T-helper 9 cell (primary cell): ENCODE measurements at places on chromosomes 5 and 9.

DNA sequence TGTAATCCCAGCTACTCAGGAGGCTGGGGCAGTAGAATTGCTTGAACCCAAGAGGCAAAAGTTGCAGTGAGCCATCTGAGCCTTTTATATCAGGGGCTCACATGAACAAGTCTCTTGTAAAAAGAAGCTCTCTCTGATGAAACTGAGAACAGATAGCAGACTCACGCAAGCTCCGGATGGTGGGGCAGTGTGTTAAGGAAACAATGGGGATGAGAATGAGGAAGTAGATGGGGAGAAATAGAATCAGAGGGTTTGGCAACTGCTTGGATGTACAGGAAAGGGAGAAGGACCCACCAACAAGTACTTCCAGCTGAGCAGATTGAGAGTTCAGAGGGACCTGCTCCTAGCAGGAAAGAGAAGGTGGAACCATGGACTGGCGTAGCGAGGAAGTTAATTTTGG is 18.6 kb downstream of the TMEM252 start:
- DNase-seq, result no peak

- DNase-seq, result no peak
These were observed 1.6 kb downstream of the HBEGF start for GRCh38 chr5:140344683-140345423.

GRCh38 chr5:61162832-61163567 is 732 bp upstream of the SMIM15 start:
- peak; percentile 0 for DNase-seq

- DNase-seq, result no peak
These were observed 33.5 kb upstream of the PRR16 start for GRCh38 chr5:120430572-120430971.

GRCh38 chr9:1875921-1876448 is 139.2 kb upstream of the SMARCA2 start:
- DNase-seq, result no peak

GRCh38 chr9:15139469-15139868 is 167.5 kb downstream of the TTC39B start:
- no peak for DNase-seq

DNA sequence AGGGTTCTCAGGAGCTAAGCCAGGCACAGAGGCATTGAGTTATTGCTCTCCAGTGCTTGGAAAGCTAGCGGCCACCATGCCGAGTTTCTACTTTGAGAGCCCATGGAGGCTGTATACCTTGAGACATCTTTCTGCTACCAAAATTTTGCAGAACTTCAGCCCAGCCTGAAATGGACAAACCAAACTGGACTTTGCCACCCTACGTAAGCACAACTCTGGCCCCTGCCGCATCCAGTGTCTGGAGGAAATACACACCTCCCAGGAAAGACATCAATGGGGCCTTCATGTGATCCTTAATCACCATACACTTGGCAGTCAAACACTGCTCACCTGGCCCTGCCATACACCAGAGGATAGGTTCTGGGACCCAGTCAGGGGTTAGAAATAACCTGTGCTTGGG is 27.8 kb downstream of the GARNL3 start:
- no peak for DNase-seq

- no peak for DNase-seq
These were observed 17.7 kb upstream of the ANKRD33B start for GRCh38 chr5:10546186-10546585.

DNA sequence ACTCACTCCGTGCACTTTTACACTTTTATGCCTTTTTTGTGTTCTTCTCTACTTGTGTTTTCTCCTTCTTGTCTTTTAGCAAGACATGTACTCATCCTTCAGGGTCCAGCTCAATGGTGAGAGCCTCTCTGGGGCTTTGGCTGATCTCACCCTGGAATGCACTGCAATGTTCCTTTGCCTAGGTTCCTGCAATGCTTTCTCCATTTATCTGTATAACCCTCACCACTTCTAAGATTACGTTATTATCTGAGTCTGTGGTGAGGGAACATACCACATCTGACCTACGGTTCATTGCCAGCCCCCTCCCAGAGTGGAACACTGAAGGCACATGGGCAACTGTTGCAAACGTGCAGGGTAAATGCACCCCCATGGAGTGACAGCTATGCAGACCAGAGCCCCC is 47.3 kb downstream of the KCNIP1 start:
- no peak for DNase-seq

DNA sequence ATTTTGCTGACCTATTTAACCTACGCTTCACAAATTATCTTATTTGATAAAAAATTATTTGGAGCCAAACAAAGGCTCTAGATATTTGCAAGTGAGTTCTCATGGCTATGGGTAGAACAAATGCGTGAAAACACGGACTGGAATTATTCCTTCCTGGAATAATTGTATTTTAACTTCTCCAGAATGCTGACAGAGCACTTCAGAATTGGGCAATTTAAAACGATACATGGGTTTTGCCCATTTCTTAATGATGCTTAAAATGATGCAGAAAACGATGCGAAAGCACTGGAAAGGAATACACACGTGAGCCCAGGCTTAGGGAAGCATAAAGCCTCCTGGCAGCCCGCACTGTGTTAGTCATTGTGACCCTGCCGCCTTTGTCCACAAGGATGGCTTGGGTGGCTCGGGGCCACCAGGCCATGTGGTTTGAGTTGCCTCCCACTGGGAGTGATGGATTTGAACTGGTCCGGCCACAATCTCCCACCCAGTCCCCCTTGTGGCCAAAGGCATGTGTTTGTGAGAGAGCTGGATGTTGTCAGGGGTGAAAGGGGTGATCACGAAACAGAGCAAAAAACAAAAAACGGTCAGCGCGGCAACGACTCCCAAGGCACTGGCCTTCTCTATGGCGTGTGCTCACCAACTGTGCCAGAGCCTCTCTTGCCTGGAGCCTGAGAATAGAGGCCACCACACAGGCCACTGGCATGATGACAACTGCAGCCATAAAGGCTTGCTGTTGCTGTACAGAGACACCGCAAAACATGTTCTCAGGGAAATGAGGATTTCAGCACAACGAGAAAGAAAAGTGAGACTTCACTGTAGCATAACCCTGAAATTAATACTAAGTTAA is 234.2 kb upstream of the ADAMTS16 start:
- no peak for DNase-seq

DNA sequence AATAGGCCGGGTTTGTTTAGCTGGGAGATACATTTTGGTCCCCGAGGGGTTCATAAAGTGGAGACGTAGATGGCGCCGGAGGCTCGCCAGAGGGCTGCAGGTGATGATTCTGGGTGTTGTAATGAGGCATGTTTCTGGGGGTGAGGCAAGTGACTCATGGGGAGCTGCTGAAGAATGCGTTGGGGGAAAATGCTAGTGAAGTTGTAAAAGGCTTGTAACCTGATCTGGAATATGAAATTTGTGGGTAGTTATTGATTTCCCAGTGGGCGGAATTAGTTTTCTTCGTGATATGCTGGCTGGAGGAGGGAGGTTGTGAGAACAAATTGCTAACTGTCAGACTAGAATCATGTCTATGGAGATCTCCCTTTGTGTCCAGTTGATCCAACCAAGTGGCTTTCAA is 158.3 kb downstream of the DOCK2 start:
- no peak for DNase-seq

GRCh38 chr5:160960592-160960991 is 108.6 kb upstream of the ATP10B start:
- no peak for DNase-seq

- DNase-seq, result no peak
These were observed 55.1 kb downstream of the ZNF354C start for GRCh38 chr5:179115307-179115706.

- no peak for DNase-seq
These were observed 12.2 kb downstream of the CD74 start for GRCh38 chr5:150400316-150401075.

- no peak for DNase-seq
These were observed 450.9 kb upstream of the ZNF608 start for GRCh38 chr5:125197321-125197720.

GRCh38 chr9:5002811-5003210 is 17.7 kb downstream of the JAK2 start:
- DNase-seq, result no peak

DNA sequence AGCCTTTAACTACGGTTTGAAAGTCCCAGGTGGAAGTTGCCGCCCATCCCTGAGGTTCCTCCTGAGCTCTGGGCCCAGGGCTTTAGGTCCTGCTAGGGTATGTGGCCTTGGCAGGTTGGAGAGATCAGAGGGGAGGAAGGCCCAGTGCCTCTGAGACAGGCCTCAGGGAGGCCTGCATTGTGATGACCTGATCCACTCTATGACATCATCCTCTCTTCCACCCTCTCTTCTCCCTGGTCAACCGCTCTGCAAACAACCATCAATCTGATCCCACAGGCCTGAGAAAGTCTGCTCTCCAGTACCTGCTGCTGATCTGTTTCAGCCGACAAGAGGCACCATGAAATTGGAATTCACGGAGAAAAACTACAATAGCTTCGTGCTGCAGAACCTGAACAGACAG is at the start of gene CCIN:
TSS of gene CCIN (plus strand) at position 223 of the 400 bp plus-strand sequence. CDS start at position 338, 115 bp downstream.
- DNase-seq, result no peak

- DNase-seq, result no peak
These were observed 288.9 kb upstream of the DMAC1 start for GRCh38 chr9:8088477-8088876.

- no peak for DNase-seq
These were observed 147.3 kb downstream of the TTLL11 start for GRCh38 chr9:121945849-121946248.

DNA sequence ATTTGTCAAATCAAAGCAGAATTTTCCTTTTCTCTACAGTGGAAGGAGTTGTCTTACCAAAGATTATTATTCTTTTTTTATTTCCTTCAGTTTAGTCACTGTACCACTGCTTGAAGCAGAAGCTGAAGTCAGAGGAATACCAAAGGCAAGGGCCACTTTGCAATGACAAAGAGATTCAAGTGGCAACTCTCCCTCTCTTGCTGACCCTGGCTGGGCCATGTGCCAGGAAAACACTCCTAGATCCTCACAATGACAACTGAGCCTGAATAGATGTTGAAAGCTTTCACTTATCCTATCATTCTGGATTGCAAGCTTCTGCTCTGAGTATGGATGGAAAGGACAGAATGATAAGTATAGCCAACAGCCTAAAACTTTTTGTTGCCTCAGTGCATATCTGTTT is 618.3 kb downstream of the NR2F1-AS1 start:
- DNase-seq, result no peak

- no peak for DNase-seq
These were observed 987.9 kb upstream of the WWC1 start for GRCh38 chr5:167303582-167303981.

DNA sequence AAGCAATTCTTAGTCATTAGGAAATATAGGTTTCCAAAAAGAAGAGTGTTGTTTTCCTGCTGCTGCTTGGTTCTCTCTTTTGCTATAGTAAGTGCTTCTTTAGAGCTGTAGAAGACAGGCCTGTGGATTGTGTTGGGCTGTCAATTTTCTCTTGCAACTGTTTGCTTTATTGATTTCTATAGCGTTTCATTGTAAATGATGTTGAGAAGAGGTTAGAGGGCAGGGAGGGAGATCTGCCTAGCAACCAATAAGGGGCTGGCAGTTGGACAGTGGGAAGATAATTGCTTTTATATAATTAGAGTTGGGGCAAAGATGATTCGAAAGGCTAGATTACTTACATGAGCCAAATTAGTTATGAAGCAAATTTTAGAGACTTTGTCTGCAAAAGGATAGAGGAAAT is 11.1 kb downstream of the UNC13B start:
- DNase-seq, result no peak

DNA sequence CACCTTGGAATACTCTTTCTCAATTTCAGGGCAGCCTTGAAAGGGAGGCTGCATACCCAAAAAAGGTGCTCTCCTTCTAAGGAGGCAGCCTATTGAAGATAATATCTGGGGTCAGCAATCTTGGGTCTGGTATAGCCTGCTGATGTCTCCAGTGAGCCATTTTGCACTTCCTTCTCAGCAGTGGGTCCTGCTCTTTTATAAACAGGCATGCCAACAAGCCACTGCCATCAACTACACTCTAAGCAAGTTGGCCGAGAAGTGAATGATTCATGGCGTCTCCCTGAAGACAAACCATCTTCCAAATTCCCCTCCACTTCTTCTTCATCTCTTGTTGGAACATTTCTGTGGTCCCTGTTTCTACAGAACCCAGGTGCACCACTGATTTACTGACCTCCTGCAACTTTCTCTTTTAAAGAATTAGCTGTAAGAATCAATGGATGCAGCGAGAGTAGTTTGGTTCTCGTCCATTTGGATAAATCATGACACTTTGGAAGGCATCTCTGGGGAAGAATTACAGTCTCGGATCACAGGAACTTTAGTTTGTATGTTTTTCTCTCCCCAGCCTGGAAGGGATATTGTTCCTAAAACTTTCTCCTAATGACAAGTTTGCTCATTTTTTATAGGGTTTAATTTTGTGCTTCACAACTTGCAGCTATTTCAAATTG is 108.3 kb downstream of the INSYN2B start:
- no peak for DNase-seq

- no peak for DNase-seq
These were observed 25.3 kb downstream of the RAPGEF6 start for GRCh38 chr5:131609774-131610173.

- no peak for DNase-seq
These were observed 194.5 kb downstream of the HSD17B3 start for GRCh38 chr9:96107436-96107835.

- no peak for DNase-seq
These were observed 22.4 kb upstream of the SLC6A3 start for GRCh38 chr5:1467341-1468246.

DNA sequence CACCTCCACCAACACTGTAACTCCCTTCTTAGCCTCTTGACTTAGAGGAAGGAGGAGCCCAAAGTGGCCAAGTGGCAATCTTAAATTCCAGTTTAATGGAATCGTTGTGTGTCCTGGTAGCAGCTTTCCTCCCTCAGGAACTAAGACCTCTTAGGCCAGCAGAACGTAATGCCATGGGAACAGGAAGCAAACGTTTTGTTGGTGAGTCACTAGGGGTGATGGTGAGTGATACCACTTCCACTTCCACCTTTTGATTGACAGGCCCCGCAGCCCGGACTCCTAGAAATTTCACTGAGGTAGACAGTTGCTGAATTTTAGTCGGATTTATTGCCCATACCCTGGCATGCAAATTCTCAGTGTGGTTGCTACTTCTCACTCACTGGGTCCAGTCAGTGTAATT is 94.2 kb upstream of the FBN2 start:
- no peak for DNase-seq

DNA sequence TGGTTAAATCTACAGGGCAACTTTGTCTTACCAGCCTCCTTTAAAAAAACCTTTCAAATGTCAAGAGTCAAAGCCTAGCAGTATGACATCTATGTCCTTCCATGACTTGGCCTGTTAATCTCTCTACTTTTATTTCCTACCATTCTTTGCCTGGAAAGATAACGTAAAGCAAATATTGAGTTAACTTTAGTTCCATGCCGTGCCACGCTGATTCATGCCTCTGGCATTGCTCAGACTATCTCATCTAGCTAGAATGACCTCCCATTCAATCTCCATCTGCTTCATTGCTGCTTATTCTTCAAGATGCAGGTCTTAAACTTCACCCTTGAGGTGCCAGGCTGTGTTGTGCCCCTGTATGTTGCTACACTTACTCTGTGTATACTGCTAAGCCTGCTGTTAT is 729.8 kb downstream of the EFNA5 start:
- no peak for DNase-seq

DNA sequence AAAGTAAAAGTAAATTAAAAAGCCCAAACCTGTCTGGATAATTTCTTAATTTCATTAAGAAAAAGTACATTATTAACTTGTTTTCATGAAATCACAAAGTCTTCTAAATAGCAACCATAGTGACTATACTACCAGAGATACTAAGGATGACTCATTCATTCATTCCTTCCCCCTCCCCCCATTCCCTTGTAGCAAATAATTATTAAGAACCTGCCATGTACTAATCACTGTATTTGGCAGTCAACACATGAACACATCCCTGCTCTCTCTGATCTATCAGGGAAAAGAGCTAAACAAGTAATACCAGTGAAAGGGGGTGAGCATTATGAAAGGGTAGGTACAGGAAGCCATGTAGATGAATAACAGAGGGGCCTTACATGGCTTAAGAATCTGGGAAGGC is 203.9 kb downstream of the CWC27 start:
- DNase-seq, result no peak
